ENCODE measurements at places on chromosomes 7 and 10.

DNA sequence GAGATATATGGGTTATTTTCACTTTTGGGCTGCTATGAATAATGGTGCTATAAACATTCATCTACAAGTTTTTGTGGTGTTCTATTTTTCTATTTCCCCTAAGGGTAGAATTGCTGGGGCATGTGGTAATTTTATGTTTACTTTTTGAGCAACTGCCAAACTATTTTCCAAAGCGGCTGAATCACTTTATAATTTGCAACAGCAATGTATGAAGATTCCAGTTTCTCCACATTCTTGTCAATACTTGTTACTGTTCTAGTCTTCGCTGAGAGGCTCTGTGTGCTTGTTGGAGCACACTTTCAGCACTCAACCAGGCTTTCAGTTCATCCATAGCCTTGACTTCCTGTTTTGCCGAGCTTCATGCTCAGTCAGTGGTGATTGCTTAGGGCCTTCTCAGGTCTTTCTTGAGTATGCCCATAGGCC lies 39.0 kb downstream of the ADK start:
- no peak for DNase-seq

DNA sequence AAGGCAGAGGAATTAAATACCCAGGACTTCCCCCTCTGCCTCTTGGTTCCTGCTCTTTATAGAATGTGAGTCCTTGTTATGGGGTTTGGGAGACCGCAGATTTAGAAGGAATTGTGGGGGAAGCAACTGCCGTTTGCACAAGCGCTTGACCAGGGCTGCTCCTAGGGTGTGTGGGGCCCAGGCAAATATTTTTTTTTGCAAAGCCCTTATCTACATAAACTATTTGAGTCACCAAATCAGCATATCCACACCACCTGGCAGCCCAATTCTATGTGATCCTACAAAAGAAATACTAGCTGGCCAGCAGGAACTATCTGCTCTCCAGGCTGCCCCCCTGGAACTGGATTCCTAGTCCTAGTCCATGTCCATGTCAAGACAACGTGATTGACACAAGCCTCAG lies 33.4 kb upstream of the YAE1 start:
- no peak for DNase-seq

- DNase-seq = no peak
Measured at GRCh38 chr7:80533287-80533686, 21.4 kb upstream of the GNAT3 start.

- no peak for DNase-seq
Measured at GRCh38 chr7:127897704-127898454, 133.4 kb downstream of the LRRC4 start.

DNA sequence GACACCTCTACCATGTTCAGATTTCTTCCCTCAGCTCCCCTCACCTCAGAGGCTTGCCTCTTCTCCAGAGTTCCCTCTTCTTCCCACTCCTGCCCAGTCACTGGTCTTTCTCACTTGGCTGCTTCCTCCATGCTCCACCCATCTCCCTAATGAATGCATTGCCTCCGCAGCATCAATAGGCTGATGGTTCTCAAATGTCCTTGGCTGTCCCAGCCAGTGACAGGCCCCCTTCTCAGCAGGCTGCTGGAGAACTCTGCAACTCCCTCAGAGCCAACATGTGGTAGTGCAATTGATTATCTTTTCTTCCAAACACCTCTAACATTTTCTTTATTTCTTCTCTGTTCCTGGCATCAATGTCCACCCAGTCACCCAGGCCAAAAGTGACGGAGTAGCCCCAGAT lies 218.2 kb downstream of the RELN start:
- DNase-seq = no peak

GRCh38 chr10:101897633-101898032 lies 54.0 kb upstream of the KCNIP2 start:
- no peak for DNase-seq

DNA sequence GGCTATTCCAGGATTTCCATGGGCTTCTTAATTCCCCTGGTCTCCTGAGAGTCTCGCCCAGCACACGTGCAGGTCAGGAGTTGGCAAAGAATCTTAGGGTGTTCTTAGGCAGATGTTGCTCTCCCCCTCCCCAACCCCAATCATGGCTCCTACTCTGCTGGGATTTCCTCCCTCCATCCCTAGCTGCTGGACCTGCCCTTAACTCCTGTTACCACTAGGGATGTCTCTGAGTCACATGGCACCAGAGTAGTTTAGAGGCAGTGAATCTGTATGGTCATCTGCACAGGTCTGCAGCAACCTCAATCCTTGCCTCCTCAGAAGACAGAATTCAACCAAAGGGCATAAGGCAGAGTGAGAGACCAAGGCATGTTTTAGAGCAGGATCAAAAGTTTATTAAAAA lies 51.8 kb upstream of the CHST3 start:
- DNase-seq = no peak

- DNase-seq = no peak
Measured at GRCh38 chr10:123804716-123805115, 86.9 kb downstream of the CPXM2 start.

DNA sequence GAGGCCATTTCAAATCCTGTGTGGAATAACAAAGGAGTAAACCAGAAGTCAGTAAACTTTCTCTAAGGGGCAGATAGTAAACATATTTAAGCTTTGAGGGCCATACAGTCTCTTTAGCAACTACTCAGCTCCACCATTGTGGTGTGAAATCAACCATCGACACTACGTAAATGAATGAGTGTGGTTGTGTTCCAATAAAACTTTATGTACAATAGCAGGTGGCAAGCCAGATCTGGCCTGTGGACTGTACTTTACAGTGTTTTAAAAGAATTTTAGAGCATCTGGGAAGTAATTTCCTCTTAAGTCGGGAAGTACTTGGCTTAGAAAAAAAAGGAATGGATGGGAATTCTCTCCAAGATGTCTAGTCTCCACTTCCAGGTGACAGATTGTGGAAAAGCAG lies 71.3 kb downstream of the ARHGAP22 start:
- DNase-seq = no peak

GRCh38 chr7:94244760-94245159 lies 149.9 kb upstream of the COL1A2 start:
- DNase-seq = no peak
